ENCODE measurements at places on chromosomes 1 and 21.

DNA sequence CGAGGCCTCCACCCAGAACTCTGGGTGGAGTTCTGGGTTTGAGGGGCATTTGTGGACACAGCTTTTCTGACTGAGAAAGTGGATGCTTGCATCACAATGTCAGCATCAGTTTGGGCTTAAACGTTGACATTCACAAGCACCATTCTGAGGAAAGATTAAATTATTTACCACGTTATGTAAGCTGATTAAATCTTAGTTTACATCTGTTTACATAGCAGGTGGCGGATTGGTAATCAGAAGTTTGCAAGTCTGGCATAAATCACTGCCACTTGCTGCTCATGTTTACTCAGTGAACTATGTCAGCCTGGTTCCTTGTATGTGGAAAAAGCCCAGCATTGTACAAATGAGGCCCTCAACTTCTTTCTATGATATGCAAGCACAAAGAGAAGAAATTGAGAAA, 310.1 kb downstream of the PAPPA2 start:
- DNase-seq: no peak

DNA sequence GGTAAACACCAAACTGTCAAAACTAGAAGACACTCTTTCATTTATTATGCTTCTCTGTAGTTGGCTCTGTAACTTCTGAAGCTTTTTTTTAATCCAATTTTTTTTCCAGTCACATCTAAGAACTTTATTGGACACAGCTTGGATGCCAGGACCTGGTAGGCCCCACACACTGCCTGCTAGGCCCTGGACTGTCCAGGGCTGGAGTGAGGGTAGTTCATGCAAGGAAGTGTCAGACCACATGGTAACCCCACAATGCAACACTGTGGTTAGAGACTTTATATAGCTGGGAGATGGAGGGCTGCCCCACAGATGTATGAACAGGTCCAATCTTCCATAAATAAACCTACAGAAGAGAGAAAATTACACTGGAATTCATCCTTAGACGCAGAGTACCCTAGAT, 7.1 kb downstream of the SLC2A1 start:
- DNase-seq: no peak

GRCh38 chr1:186978596-186979556, 150.1 kb downstream of the PLA2G4A start:
- DNase-seq: no peak

GRCh38 chr1:248823517-248824001, 2.2 kb downstream of the SH3BP5L start:
- no peak for DNase-seq

DNA sequence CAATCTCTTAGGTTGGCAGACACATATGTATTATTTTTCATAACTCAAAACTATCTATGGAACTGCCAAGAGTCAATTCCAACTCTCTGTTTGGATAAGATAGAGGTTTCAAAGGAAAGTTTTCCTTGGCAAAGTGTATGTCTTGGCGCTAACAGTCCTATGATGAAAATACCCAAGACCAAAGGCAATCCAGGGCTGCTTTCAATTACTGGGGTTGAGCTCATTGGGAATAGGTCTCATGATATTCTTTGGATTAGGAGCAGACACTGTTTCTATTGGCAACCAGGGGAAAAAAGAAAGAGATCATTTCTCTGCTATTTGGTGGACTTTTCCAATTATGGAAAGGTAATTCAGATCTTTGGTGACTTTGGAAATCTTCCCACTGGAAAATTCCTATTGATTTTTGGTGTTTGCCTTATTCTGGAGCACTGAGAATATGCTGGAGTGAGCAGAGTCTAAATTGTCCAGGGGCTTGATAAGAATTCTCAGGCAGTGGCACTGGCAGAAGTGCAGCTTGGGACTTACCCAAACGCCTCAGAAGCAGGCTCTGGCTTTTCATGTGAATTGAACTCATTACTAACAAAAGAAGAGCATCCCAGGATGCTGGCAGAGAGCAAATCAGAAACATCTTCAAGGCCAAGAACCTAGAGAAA, 20.4 kb upstream of the PLXNA2 start:
- no peak for DNase-seq

- no peak for DNase-seq
Observed at GRCh38 chr1:31902510-31902860, 35.7 kb downstream of the PTP4A2 start.

DNA sequence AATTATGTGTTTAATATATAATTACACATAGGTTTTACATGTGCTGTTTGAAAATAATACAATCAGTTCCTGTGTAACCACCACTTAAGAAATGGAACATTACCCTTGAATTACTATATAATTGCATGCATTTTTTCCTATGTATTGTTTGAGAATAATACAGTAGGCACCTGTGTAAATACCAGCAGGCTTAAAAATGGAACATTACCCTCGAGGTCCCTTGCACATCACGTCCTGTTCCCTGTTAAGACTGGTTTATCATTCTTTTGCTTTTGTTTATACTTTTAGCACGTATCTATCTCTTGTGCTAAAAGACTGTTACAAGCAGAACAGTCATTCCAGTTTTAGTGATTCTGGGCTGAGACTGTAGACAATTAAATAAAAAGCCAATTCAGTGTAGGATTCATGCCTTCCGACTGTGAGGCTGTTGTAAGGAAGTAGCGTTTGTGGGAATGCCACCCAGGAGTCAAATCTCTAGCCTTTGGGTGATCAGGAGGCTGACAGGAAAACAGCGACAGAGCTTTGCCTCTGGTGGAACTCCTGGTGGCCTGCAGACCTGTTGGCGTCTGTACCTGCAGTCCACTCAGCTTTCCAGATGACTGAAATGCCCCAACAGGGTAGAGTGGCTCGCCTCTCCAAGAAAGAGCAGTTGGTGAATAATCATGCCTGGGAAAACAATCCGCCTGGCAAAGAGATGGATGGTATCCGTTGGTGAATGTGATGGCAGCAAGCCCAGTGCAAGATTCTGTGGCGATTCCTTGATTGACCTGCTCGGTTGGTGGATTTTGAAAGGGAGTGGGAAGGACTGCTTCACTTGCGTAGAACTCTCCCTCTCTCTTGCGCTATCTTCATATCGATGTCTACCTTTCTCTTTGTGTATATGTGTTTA, 58.0 kb downstream of the DISC1 start:
- no peak for DNase-seq

DNA sequence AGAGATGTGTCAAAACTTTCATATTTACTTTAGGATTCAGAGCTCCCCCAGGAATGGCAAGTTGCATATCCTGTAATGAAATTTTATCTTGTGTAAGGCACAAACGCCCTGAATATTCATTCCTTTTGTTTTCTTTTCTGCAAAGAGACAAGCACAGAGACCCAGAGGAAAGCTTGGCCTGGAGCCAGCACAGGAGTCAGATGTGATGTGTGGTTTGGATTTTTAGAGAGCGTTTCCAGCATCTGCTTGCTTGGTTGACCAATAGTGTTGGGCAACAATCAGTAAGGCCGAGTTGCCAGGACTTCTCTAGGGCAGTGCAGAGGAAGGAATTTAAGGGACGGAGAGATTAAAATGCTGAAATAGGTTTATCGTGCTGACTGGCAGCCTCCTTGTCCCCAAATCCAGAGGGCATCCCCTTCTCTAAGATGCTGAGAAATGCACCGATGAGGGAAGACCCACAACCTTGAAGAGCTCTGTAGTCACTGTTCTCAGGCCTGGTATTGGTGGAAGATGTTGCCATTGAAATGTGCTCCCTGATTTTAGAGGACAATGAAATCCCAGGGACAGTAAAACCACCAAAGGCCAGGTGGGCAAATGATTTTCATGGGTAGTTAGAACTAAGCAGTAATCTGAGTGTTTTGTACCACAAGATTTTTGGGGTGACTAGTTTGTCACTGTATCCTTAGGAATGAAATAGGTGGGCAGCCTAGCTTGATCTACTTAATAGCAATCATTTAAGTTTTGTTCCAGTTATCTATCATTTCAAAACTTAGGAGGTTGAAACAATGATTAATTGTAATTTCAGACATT, 37.9 kb upstream of the RHOU start:
- peak; percentile 26 for DNase-seq

- no peak for DNase-seq
Observed at GRCh38 chr1:171739656-171740055, 2.2 kb downstream of the VAMP4 start.

DNA sequence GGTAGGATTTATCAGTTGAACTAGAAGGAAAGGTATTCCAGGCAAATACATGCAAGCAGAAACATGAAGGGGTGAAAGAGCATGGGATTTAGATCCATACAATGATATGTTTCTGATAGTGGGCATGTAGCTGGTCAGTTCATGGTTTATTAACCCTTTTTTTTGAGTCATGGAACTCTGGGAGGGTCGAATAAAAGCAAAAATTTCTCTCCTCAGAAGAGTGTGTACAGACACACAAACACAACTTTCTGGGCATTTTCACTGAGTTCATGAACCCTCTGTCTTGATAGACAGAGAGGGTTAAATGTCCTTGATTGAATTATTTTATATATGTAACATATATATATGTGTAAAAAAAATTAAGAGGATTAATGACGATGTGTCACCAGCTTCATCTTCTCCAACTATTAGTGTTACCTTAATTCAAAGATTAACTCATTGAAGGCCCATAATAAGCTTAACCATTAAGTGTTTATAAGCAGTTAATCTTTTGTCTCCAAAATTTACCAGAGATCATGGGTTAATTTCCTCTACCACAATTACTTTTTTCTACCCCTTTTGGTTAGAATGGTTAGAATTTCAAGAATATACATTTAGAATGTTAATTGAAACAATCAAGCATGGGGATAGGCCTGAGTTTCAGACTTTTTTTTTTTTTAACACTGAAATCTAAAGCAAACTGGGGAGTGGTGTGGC, 4.6 kb downstream of the JUN start:
- DNase-seq: no peak

DNA sequence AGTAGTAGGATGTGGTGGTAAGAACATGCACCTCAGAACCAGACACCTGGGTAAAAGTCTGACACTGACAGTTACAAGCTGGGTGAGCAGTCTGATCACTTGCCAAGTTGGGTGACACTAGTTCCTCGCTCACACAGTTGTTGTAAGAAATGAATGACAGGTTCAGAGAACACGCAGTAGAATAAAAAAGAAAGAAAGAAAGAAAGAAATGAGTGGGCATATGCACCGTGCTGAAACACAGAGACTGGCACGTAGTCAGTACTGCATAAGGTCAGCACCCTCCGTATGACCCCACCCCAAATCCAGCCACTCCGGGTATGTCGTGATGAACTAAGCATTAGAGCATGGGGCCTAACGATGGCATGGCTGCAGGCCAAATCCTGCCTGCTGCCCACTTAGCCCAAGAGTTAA, 90.6 kb downstream of the GLUL start:
- DNase-seq: no peak

DNA sequence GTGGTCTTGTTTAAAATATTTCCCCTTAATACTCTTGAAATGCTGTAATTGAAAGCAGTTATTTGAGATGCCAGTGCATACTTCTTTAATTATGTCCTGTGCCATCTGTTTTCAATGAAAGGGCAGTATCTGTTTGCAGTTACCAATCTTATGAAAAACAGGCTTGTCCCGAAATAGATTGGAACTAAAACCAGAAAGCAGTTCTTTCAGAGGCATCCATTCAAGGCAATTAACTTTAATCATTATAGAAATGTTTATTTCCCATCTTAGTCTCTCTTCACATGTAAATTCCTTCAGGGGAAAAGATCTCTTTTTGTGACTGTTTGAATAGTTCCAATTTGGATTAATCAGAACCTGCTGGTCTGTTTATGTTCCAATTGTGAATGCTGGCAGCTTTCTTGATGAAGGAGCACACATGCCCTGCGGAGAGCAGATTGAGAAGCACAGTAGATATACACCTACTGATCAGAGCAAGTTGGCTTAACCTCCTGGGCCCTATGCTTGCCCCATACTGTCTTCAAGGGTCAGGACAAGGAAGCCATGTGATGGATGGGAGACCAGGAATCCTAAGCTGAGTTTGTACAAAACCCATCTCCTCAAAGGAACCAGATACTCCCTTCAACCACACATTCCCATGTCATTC, 41.6 kb upstream of the MROH9 start:
- no peak for DNase-seq

- no peak for DNase-seq
Observed at GRCh38 chr1:196538473-196538872, 69.8 kb downstream of the KCNT2 start.

DNA sequence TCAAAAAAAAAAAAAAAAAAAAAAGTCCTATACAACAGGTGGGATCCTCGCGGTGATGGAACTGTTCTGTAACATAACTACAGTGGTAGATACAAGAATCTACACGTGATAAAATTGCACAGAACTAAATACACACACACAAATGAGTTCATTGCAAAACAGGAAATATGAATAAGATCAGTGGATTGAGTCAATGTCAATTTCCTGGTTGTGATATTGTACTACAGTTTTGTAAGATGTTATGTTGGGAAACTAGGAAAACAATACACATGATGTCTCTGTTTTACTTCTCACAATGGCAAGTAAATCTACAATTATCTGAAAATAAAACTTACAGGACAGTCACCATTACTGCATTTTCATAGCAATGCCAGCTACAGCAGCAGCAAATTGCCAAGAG, 59.8 kb downstream of the ITGB3BP start:
- peak; percentile 19 for DNase-seq

DNA sequence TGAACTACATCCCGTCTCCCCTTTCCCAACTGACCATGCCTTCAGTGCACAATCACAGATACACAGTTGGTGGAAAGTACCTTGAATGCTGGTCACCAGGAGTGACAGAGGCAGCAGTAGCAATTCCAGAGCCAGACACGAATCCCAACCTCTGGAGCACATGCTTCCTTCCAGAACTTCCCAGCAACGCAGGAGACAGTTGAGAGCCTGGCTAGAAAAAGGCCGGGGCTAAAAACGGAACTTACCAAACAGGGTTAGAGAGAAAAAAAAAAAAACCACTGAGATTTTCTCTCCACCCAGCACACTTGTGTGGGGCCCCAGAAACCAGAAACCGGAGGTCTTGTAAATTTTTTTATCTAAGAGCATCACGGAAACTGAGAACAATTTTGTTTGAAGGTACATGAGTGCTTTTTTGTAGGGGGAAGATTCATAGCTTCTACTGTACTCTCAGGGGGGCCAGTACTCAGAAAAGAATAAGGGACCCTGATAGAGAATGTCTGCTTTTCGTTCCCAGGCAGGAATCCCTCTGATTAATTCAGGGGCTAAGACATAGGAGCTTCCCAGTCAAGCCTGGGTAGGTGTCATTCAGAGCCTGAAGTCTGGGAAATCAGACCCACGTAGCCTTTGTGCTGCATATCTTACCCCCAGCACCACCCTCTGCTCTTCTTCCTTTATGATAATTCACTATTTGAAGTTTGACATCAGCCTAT, at the start of gene CD48:
Gene CD48, minus strand, starts transcription at position 221 of the 710 bp plus-strand sequence. Its CDS starts 59 bp downstream, at position 162.
- no peak for DNase-seq

- DNase-seq: no peak
Observed at GRCh38 chr1:59528471-59528870, 231.6 kb downstream of the FGGY start.

Measured in skeletal muscle cell (primary cell).